Subcutaneous adipose tissue (tissue), 4 donors: ENCODE measurements at places on chromosomes 13 and 19. TPM values are rescaled to one million over a fixed set of nuclear protein-coding genes. Genes with fewer than 3 reads are reported as not detected.

The ZNF433 gene
- 5.9 TPM for total RNA-seq

The ADM5 gene
- 1.0 TPM for total RNA-seq

The KCTD15 gene
- 8.2 TPM for total RNA-seq

The PDE4A gene
- 26.6 TPM for total RNA-seq

The KLF5 gene
- total RNA-seq, result 7.6 TPM

The LMTK3 gene
- total RNA-seq, result not detected

The TMEM150B gene
- total RNA-seq, result 12.2 TPM

The KIR3DL1 gene
- not detected for total RNA-seq

The UNC13A gene
- total RNA-seq, result not detected

The CCL25 gene
- total RNA-seq, result not detected

The GAPDHS gene
- not detected for total RNA-seq

The KLK4 gene
- not detected for total RNA-seq

The RASA3 gene
- 38.2 TPM for total RNA-seq

The CDC34 gene
- total RNA-seq, result 40.5 TPM

The UBE2L5 gene
- 0.75 TPM for total RNA-seq

The PCDH20 gene
- 0.19 TPM for total RNA-seq

The RFX2 gene
- total RNA-seq, result 2.9 TPM

The FGF21 gene
- not detected for total RNA-seq

The NXNL1 gene
- total RNA-seq, result 1.3 TPM

The CBY2 gene
- not detected for total RNA-seq

The FFAR2 gene
- 0.38 TPM for total RNA-seq

The ENOX1 gene
- total RNA-seq, result 2.1 TPM

The CYP2F1 gene
- not detected for total RNA-seq

The SPRED3 gene
- not detected for total RNA-seq

The MTUS2 gene
- total RNA-seq, result not detected

The SLC10A2 gene
- total RNA-seq, result not detected

The AP1M2 gene
- not detected for total RNA-seq

The LILRB4 gene
- 13.2 TPM for total RNA-seq

The PEG3 gene
- total RNA-seq, result 6.8 TPM

The CGB2 gene
- not detected for total RNA-seq

The ZNF99 gene
- not detected for total RNA-seq

The GNG14 gene
- not detected for total RNA-seq

The NLRP7 gene
- not detected for total RNA-seq

The HCST gene
- total RNA-seq, result 4.7 TPM

The NRTN gene
- total RNA-seq, result not detected

The CGB8 gene
- total RNA-seq, result not detected

The TRAPPC2B gene
- 21.8 TPM for total RNA-seq

The SMIM44 gene
- total RNA-seq, result not detected

The RINL gene
- total RNA-seq, result 4.8 TPM

The KIR2DL1 gene
- total RNA-seq, result not detected

The OLFM2 gene
- total RNA-seq, result 258 TPM

The IGSF23 gene
- total RNA-seq, result not detected

The VSIG10L gene
- total RNA-seq, result 1.4 TPM
